ENCODE measurements at places on chromosomes 5 and 9. TPM values are rescaled to one million over a fixed set of nuclear protein-coding genes. Genes with fewer than 3 reads are reported as not detected.

CER1 gene
- not detected for total RNA-seq

C7 gene
- total RNA-seq = 96.0 TPM

MTREX gene
- 21.1 TPM for total RNA-seq

SUSD3 gene
- 49.7 TPM for total RNA-seq

ANKRD33B gene
- 0.45 TPM for total RNA-seq

DNA sequence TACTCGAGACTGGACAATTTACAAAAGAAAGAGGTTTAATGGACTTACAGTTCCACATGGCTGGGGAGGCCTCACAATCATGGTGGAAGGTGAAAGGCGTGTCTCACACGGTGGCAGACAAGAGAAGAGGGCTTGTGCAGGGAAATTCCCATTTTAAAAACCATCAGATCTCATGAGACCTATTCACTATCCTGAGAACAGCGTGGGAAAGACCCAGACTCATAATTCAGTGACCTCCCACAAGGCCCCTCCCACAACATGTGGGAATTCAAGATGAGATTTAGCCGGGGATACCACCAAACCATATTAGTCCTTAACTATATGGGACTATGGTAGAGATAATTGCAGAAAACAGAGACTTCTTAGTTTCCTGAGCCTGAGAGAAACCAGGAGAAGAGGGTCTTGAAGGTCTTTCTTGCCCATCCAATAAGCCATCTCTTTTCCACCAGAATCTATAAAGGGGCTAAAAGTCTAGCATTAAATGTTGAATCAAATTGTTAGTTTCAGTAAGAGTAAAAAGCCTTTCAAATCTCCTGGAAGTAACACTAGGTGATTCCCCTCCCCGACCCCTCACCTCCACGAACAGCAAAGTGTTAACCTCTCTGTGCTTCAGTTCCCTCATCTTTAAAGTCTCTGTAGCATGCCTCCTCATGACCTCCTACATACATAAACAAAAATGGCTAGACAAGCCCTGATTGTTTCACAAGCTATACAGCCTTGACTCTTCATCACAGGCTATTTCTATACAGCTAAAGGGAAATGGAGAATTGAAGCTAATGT, 259.1 kb downstream of the TMEM167A start:
- no peak for DNase-seq

DNA sequence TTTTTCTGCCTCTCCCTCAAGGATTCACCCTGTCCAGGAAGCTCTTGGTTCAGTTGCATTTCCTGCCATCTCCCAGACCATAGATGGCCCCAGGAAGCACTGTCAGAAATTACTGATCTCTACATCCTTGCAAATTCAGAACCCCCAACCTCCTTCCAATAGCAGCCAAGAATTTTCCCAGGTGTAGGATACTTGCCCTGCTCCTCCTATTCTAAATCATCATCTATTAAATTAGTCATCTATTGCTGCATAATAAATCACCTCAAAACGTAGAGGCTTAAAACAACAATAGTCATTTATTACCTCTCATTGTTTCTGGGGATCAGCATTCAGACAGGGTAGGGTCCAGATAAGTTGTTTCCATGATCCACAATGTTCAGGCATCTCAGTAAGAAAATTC, 26.1 kb upstream of the ADRA1B start:
- no peak for DNase-seq

DNA sequence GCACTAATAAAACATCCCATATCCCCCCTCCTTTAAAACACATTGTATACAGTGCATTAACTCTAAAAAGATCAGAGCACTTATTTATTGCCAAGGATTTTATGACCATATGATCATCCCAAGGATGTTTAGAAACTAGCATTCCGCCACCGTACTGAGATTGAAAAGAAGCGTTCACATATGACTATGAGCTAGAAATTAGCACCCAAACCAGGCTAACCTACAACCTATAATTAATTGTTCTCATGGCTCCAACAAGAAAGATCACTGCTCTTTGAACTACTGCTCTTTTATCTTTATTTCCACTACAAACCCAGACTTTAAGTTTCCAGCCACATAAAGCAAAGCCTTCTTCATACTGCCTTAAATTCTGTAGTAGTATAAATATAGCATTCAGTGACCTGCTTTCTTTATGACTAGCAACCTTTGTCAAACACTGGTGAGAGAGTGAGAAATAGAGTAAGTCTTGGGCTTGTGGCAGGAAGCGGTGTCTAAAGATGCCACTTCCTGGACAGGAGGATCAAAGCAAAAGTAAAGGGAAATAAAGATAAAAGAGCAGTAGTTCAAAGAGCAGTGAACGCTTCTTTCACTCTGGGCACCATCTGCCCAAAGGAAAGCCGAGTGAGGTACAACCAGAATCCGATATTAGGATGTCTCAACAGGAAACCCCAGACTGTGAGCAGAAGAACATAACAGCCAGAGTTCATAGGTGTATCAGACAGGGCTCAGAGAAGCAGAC, 151.1 kb upstream of the ERCC6L2 start:
- no peak for DNase-seq

DNA sequence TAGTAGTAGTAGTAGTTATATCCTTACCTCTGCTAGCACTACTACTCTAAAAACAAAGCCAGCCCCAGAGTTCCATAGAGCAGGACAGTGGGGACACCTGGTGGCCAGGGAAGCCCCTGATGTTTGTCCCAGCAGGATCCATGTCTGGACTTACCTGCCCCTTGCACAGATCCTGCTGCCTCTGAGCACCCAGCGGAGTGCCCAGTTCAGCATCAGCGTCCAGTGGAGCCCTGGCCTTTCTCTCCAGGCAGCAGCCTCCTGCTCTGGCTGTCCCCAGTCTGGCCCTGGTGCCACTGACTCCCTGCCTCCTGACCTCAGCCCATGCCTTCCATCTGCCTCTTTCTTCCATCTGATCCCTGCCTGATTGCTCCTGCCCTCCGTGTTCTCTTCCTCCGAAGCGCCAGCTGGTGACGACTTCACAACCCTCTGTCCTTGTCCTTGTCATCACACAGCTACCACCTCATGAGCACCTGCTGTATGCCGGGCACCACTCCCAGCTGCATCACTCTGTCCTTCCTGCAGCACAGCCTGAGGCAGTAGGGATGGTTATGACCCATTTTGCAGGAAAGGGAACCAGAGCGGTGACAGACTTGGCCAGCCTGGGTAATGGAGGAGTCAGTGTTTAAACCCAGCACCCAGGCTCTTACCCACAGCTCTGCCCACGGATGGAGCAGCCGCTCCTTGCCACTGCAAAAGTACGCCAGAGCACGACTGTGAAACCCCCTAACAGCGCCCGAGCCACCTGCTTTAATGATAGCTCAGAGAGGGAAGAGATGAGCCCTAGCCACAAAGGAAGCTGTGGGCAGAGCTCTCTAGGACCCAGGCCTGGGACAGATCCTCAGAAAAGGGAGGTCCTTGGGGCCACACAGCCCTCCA, 11.5 kb downstream of the SARDH start:
- peak; percentile 58 for DNase-seq

- DNase-seq = peak; percentile 74
These were observed at the start of gene LIFR for GRCh38 chr5:38556599-38557307. Gene LIFR (minus strand): TSS chr5:38556646. CDS start chr5:38530647, 25,999 bp downstream.

DNA sequence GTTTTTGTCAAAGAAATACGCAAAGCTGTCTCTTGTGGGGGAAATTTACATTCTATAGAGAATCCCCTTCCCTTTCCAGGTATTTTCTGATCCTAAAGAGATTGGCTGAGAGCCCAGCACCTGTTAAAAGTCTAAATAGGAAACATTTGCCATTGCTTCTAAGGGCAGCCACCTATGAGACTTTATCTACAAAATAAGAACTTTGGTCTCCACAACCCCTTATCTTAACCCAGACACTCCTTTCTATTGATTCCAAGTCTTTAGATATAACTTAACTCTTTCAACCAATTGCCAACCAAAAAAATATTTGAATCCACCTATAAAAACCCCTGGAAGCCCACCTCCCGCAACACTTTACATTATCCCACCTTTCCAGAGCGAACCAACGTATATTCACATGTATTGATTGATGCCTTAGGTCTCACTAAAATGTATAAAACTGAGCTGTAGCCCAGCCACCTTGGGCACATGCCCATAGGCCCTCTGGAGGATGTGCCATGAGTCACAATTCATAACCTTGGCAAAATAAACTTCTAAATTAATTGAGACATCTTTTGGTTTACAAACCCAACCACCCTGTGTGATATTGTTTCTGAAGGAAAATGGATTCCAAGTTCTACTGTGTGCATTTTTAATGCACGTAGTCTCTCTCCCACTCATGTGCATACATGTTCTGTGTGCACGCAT, 211.4 kb downstream of the GAS1 start:
- no peak for DNase-seq

- DNase-seq = no peak
These were observed 141.6 kb downstream of the BOD1 start for GRCh38 chr5:173474881-173475287.

GRCh38 chr5:148682058-148683026, 28.0 kb upstream of the HTR4 start:
- peak; percentile 50 for DNase-seq

DNA sequence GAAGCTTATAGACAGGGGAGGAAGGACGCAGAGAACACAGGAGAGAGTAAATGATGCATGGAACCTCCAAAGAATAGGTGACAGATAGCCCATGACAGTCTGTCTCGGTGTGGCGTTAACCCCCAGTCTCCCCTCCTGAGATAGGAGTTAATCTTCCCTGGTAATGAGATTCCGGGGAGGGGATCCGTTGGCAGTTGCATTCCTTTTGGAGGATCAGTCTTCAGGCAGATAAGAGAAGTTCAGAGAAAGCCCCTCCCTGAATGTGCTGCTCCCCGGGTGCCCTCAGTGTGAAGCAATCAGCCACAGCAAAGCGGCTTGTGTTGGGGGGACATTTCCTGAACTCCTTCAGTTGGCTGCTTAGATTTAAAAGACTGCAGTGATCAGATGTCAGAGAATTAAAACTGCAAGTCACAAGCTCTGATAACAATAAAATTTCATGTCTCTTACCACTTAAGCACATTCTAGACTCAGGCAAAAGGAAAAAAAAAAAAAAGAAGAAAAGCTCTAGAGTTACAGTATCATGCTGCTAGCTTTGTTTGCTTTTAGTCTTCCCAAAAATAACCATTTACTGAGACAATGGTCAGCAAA, 121.1 kb downstream of the EGFLAM start:
- no peak for DNase-seq

DNA sequence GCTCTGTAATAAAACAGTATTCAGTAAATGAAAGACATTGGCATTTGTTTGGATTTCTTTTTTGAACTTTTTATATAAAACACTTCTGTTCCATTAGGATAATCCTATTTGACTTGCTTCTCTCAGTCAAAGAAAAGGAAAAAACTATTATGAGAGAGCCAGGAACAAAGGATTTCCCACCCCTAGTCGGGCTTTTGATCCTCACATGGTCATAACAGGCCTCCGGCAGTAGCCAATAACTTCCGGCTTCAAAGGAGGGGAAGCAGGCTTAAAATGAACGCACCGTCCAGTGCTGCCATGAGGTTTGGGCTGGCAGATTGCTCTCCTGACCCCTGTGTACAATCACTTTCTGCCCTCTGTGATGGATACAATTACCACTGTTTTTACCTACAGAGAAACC, 209.3 kb downstream of the ZNF608 start:
- no peak for DNase-seq

Measured in left lobe of liver (tissue), 2 donors.